Kidney epithelial cell (primary cell): ENCODE measurements at places on chromosomes 2 and 18. TPM values are rescaled to one million over a fixed set of nuclear protein-coding genes. Genes with fewer than 3 reads are reported as not detected.

GRCh38 chr18:8081872-8082553, 514.9 kb downstream of the PTPRM start:
- DNase-seq: no peak

DNA sequence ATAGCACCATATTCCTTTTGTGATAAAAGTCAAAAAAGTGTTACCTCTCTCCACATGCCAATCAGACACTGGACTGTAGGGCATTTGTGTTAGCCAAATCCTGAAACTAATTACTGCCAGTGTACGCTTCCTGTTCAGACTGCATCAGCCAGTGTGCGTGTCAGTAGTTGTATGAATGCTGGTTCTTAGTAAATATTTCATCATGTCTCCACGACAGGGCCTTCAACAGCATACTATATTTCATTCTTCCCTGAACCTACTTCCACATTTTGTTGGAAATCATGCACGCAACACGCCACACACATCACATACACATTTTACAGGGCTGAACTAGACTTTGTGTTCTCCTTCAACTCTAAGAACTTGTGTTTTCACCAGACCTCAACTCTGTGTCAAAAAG, 77.5 kb downstream of the EPB41L3 start:
- no peak for DNase-seq

- no peak for DNase-seq
Observed at GRCh38 chr2:149716687-149717086, 129.1 kb upstream of the MMADHC start.

GRCh38 chr2:114049280-114049679, 159.4 kb downstream of the ACTR3 start:
- DNase-seq: no peak

GRCh38 chr2:192535956-192536921, 341.5 kb upstream of the TMEFF2 start:
- DNase-seq: no peak

LOXL3 gene
- 3.3 and 4.2 TPM in 2 replicates for total RNA-seq

SERPINB7 gene
- total RNA-seq: 2.2 and 3.1 TPM in 2 replicates

- DNase-seq: no peak
Observed at GRCh38 chr18:39627936-39628335, 2062.3 kb upstream of the CELF4 start.

GRCh38 chr2:120272763-120273481, 20.3 kb downstream of the RALB start:
- DNase-seq: no peak

GRCh38 chr2:50647381-50647780, 384.6 kb downstream of the NRXN1 start:
- no peak for DNase-seq

DNA sequence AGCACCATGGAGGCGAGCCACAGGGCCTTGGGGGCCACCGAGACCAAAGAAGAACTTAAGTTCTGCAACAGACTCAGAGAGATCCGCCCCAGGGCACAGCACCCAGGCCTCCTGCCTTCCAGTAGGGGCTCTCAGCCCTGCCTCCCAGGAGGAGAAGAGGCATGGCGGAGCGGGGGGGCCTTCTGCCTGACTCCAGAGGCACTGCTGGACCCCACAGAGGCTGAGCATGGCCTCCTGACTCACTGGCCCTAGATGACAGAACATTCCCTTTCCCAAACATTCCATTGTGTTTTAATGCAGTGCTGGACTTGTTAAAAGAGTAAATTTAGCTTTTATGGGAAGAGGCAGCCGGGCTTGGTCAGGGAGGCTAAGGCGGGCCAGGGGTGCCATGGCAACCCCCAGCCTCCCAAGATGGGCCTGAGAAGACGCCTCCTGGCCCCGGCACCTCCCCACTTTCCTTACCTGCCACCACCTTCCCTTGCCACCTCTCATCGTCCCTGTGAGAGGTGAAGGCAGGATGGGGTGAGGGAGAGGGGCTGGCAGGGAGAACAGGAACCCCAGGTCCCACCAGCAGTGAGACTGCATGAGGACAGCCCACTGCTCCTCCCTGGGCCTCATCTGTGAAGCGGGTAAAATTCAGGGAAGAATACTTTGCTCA, 65.4 kb downstream of the SMAD7 start:
- DNase-seq: no peak

PTPRN gene
- total RNA-seq: 2.5 and 3.8 TPM in 2 replicates

- DNase-seq: no peak
Observed at GRCh38 chr2:191202881-191203397, 42.3 kb upstream of the MYO1B start.

DNA sequence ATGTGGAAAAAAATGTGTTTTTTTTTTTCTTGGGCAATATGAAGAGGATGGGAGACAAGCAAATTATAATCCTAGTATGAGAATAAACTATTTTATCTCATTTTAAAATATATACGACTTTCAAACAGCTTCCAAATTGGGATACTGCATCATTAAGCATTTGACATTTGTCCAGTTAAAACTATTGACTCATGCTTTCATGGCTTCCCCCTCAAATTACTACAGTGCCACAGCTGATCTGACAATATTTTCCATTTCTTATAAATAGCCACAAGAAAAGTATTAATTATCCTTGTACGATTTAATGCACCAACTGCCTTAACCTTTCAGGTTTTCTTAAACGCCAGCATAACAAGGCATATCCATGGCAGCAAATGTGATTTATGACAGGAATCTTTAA, 1134.8 kb upstream of the ZEB2 start:
- no peak for DNase-seq

- peak; percentile 90 for DNase-seq
Observed at GRCh38 chr2:9594366-9595054, 36.3 kb downstream of the YWHAQ start.

GRCh38 chr2:134681201-134681600, 37.6 kb downstream of the TMEM163 start:
- no peak for DNase-seq

DNA sequence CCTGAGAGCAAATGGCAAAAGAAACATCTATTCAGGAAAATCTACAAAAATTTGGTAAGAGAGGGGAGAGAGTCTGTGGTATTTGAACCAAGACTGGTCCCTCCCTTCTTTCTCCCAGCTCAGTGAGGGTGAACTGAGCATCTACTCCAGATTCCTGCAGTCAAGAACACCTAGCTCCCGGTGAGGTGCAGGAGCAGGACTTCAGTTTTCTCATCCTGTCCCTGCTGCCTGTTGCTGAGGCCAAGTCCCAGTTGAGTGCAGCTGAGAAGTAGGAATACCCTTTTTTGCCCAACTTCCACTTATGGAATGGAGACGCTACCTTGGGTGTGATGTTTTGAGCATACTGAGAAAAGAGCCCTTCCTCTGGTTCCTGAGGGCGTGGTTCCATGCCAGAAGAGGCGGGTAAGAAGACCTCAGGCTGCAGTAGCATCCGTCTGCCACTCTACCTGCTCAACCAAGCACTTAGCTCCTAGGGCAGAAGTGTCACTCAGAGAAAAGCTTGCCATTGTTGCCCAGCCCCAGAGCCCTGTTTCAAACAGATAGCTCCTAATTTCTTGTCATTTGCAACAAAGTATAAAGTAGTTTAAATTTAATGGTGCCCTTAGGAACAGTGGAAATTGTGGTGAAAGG, 112.9 kb downstream of the SOS1 start:
- DNase-seq: no peak

GRCh38 chr2:112938904-112939303, 27.9 kb downstream of the IL37 start:
- DNase-seq: peak; percentile 37

GRCh38 chr2:232280341-232280740, 98.2 kb upstream of the ALPP start:
- no peak for DNase-seq

CIB4 gene
- total RNA-seq: not detected in 2 replicates

DNA sequence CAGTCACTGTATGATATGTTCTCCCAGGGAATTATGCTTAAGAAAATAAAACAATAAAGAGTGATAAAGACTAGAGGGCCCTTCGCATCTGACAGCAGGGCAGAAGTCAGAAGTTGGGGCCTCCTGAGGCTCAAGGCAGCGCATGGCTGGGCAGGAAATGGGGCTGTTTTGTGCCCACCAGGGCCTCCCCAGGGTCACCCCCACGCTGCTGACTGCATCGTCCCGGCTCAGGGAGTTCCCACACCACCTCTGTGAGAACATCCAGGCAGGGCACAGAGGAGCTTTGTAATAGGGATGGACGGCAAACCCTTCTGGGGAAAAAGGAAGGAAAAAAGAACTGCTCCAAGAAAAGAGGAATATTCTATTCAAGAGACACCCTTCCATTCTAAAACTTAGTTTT, 41.2 kb downstream of the PAX3 start:
- no peak for DNase-seq

VWC2L gene
- total RNA-seq: not detected in 2 replicates

PROKR1 gene
- not detected in 2 replicates for total RNA-seq

TMEM37 gene
- 1.2 TPM in 1 of 2 replicates, not detected in the other for total RNA-seq

TRABD2A gene
- total RNA-seq: 0.34 and 0.50 TPM in 2 replicates

TTN gene
- under 0.01 TPM in 1 of 2 replicates, not detected in the other for total RNA-seq

DNA sequence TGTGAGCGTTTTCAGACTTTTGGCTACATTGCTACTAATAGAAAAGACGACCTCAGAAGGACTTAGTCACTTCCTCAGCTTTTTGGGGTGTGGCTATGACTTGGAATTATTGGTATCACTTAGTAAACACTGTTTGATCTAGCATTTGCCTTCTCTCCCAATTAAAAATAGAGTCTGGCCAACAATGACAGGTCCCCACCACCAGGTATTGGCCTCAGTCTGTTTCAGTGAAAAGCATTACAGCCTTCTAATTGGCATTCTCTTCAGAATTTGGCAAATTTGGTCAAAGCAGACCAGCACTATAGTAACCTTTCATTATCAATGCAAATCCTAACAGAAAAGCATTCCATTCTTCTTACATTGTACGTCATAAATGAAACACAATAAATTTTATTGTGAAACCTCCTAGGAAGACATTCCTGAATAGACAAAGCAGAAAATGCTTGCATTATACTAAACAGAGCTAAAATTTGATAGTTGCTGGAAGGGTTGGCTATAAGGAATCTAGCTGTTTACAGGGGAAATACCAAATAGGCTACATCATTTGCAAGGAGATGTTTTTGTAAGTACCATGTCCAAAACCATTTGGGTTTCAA, 613.9 kb downstream of the IRS1 start:
- no peak for DNase-seq

DNA sequence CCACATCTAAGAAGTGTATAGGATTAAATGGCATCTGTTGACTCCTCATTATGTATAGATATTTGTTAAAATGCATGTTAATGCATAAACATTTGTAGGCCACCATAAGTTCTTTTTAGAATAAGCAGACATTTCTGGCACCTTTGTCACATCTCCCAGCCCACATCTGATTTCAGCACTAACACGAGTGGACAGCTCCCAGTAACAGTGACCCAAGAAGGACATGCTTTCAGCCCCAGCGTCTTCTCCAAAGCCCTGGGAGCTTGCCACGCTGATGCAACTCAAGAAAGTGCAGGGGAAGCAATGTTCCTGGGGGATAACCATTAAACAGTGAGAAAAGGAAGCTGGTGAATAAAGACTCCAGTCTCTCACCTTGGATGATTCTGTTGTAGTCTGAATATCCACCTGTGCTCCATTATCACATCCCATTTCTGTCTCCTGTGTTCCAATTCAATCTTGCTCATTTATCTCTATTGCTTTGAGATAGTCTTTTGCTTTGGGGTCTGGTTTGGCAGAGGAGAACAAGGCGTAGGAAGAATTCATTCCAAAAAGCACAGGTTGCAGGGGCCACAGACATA, 182.6 kb upstream of the THSD7B start:
- no peak for DNase-seq
